ENCODE measurements at places on chromosomes 1 and 21. TPM values are rescaled to one million over a fixed set of nuclear protein-coding genes. Genes with fewer than 3 reads are reported as not detected.
A peak's percentile ranks its signal among the peaks of the same experiment; 100 is the strongest.

- H3K4me3 ChIP-seq: no peak overlapping the region
- no peaks in the 10 kb centered on the region for H3K27me3 ChIP-seq
Measured at GRCh38 chr1:234515411-234515810, 36.4 kb upstream of the TARBP1 start.

DNA sequence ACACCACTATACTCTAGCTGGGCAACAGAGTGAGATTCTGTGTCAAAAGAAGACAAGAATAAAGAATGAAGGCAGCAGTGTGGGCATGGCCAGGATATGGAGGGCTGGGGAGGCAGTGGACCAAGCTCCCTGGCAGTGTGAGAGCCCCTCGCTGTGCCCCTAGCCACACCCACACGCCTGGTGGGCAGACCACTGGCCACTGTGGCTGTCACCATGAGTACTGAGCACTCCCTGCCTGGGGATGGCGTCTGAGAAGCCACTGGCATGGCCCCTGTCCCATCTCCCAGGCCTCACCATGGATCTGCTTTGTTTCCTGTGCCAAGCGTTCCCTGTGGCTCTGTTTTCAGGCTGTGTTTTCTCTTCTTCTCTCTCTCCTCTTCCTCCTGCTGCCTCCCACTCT is 51.7 kb downstream of the STUM start:
- no peak for DNase-seq
- H3K36me3 ChIP-seq: no peaks in the 10 kb centered on the region
- H3K27ac ChIP-seq: no peak overlapping the region
- H3K4me3 ChIP-seq: no peak overlapping the region
- no peaks in the 10 kb centered on the region for H3K4me1 ChIP-seq

HES3 gene
- not detected for total RNA-seq

DNA sequence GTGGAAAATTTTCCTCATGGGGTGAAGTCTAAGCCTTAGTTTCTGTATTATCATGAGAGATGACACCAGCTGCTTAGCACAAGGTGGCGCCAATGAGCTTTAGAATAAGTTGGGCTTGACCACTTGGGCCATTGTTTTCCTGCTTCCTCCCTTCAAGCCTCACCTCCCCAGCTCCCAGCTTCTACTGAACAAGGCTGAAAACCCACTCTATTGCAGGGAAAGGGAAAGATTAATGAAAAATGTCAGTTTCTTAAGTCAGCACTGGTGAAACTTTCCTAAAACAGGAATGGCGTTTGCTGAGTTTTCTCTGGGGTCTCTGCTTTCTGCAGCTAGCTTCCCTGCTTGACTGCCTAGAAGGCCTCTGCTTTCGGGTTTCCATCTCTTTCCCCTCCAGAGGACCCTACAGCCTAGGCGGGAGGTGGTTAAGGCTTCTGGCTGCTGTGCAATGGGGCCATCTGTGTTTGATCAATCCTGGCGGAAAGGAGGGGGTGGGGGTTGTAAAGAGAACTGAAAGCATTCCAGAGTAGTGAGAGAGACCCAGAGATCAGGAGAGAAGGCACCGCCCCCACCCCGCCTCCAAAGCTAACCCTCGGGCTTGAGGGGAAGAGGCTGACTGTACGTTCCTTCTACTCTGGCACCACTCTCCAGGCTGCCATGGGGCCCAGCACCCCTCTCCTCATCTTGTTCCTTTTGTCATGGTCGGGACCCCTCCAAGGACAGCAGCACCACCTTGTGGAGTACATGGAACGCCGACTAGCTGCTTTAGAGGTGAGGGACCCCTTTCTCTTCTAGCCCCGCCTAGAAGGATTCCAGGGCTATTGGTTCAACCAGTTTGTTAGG is at the start of gene OLFML3:
Gene OLFML3 (plus strand): TSS at position 612 of the 840 bp plus-strand sequence. CDS start 43 bp downstream, at position 655.
- no peak within 1 kb of the TSS for H3K4me3 ChIP-seq
- H3K27ac ChIP-seq: peak within 1 kb of the TSS; percentile 50
- no peaks in the 10 kb centered on the region for H3K36me3 ChIP-seq

GRCh38 chr1:172219966-172220365 is 200.5 kb upstream of the C1orf105 start:
- no peak overlapping the region for H3K4me3 ChIP-seq
- no peak for DNase-seq
- no peaks in the 10 kb centered on the region for H3K27me3 ChIP-seq
- no peaks in the 10 kb centered on the region for H3K36me3 ChIP-seq
- H3K4me1 ChIP-seq: peaks cover 8% of the 10 kb centered on the region

DNA sequence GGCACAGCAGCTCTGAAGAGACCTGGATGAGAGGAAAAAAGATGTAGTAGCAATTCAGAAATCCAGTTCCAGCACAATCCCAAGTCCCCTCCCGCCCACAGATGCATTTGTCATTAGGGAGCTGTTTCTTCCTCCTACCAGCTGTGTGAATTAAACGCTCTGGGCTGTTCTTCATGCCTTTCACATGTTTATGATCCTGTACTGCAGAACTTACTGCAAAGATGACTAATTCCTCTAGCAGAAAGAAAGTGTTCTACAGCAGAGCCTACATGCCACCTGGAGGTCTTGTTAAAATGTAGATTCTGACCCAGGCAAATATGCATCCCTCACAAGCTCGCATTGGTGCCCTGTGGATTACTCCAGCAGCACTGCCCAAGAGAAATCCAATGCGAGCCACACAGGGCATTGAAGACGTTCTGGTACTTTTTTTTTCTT is 6.5 kb downstream of the ENO1 start:
- peaks cover 87% of the 10 kb centered on the region for H3K36me3 ChIP-seq
- no peak overlapping the region for H3K4me3 ChIP-seq
- H3K4me1 ChIP-seq: peaks cover 58% of the 10 kb centered on the region
- no peaks in the 10 kb centered on the region for H3K27me3 ChIP-seq

PTPRC gene
- 25.8 TPM for total RNA-seq

GRCh38 chr1:91745640-91746373 is 140.1 kb downstream of the TGFBR3 start:
- H3K4me3 ChIP-seq: no peak overlapping the region
- DNase-seq: no peak
- H3K27me3 ChIP-seq: no peaks in the 10 kb centered on the region
- H3K27ac ChIP-seq: no peak overlapping the region
- peaks cover 61% of the 10 kb centered on the region for H3K4me1 ChIP-seq

DNA sequence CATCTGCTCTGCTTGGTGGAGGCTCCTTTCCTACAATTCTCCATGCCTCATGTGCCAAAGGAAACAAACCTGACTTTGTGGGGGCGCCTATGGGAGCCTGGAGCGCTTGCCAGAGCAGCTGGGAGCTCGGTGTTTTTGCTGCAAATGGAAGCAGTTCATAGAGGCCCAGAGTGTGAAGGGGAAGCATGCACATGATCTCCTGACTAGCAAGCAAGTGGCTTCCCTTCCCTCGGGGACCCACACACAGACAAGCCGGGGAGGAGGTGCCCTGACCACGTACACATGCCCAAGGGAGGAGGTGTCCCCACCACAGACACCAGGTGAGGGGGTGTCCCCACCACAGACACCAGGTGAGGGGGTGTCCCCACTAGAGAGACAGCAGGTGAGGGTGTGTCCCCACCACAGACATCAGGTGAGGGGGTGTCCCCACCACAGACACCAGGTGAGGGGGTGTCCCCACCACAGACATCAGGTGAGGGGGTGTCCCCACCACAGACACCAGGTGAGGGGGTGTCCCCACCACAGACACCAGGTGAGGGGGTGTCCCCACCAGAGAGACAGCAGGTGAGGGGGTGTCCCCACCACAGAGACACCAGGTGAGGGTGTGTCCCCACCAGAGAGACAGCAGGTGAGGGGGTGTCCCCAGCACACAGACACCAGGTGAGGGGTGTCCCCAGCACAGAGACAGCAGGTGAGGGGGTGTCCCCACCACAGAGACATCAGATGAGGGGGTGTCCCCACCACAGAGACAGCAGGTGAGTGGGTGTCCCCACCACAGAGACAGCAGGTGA is 106.8 kb downstream of the CRYAA start:
- H3K36me3 ChIP-seq: no peaks in the 10 kb centered on the region
- H3K27ac ChIP-seq: no peak overlapping the region
- no peaks in the 10 kb centered on the region for H3K27me3 ChIP-seq
- no peak overlapping the region for H3K4me3 ChIP-seq
- no peak for DNase-seq
- no peaks in the 10 kb centered on the region for H3K4me1 ChIP-seq

DNA sequence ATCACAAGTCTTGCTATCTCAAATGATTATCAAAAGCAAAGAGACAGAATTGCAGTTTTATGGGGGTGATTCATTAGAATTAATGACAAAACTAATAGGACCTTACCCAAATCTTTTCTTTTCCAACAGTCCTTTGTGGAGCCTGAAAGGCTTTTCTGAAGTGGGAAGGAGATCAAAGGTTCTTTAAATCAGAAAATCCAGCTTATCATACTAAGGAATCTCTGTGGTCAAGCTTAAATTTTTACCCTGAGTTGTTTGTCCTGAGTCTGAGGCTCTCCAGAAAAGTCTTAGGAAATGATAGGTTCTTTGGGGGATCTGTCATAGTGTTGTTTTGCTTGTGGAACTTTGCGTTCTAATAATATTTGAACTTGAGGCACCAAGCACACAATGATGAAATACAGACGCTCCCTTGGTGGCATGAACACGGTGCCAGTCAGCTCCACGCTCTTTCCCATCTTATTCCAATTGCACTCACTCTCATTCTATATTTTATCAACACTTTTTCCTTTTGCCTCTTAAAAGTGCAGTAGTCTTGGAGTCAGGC is 38.0 kb upstream of the COL24A1 start:
- no peak for DNase-seq
- H3K36me3 ChIP-seq: no peaks in the 10 kb centered on the region
- no peaks in the 10 kb centered on the region for H3K4me1 ChIP-seq
- H3K27ac ChIP-seq: no peak overlapping the region
- H3K27me3 ChIP-seq: no peaks in the 10 kb centered on the region

DNA sequence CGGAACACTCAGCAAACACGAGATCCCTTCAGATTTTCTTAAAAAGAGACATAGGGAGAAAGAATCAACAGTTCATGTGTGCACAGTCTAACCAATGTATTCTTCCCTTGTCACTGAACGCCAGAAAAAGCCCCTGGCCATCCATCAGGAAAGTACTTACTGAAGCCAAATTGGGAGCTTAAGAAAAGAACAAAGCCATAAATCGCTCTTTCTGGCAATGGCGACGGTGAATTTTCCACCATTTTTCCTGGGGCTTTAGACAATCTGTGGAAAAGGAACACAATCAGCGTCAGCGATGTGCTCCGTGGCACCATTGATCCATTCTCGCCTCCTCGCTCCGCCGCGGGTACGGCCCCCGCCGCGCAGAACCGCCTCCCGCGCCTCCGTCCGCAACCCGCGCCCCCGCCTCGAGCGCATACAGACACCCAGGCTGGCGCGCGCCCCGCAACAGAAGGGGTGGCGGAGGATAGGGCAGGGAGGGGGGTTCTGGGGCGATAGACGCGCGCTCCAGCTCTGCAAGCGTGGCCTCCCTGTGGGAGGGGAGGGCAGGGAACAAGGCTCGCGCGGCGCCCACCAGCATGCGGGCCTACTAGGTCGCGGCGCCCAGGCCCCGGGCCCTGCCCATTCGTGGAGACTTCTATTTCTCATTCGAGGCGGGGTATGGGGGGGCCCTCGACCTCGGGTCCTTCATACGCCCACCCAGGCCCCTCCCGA is 440 bp downstream of the PIGP start:
- peaks cover 3% of the 10 kb centered on the region for H3K36me3 ChIP-seq
- peak overlapping the region; percentile 99 for H3K27ac ChIP-seq
- no peaks in the 10 kb centered on the region for H3K27me3 ChIP-seq
- H3K4me3 ChIP-seq: peak overlapping the region; percentile 28

DNA sequence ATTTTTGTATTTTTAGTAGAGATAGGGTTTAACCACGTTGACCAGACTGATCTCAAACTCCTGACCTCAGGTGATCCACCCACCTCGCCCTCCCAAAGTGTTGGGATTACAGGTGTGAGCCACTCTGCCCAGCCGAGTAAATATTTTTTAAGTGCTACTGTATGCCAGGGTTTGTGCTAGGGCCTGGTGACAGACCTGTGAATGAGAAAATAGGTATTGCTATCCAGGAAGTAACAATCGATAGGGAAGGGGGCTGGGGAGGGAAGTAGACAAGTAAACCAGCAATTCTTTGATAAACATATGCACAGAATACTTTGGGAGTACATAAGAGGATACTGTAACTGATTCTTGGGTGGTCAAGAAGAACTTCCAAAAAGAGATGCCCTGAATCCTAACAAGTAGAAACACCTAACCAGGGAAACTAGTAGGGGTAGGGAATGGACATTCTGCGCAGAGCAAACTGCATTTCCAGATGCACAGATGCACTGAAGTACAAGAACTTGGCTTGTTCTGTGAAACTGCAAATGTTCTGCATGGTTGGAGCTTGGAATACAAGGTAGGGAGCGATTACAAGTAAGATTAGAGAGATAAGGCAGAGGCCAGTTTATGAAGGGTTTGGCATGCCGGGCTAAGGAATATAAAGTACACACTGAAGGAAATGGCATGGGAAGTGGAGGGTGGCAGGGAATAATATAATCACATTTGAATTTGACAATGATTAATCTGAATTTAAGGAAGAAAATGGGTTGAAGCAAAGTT is 19.0 kb upstream of the DOCK7 start:
- no peaks in the 10 kb centered on the region for H3K27me3 ChIP-seq
- DNase-seq: no peak
- no peaks in the 10 kb centered on the region for H3K36me3 ChIP-seq

PAQR6 gene
- total RNA-seq: 1.00 TPM

ARTN gene
- 0.26 TPM for total RNA-seq

All from adrenal gland (tissue), 19 donors.